Lower leg skin (tissue), 4 donors: ENCODE measurements at places on chromosomes 6 and 20. TPM values are rescaled to one million over a fixed set of nuclear protein-coding genes. Genes with fewer than 3 reads are reported as not detected.

Gene POM121L2
- not detected for total RNA-seq

Gene RTN4IP1
- 2.4 TPM for total RNA-seq

- no peak for DNase-seq
These were observed 51.0 kb upstream of the ZFP64 start for GRCh38 chr20:52242237-52243230.

- DNase-seq: no peak
These were observed 40.2 kb upstream of the DSE start for GRCh38 chr6:116330511-116330910.

- no peak for DNase-seq
These were observed 252.9 kb upstream of the KCNG1 start for GRCh38 chr20:51275826-51276225.

DNA sequence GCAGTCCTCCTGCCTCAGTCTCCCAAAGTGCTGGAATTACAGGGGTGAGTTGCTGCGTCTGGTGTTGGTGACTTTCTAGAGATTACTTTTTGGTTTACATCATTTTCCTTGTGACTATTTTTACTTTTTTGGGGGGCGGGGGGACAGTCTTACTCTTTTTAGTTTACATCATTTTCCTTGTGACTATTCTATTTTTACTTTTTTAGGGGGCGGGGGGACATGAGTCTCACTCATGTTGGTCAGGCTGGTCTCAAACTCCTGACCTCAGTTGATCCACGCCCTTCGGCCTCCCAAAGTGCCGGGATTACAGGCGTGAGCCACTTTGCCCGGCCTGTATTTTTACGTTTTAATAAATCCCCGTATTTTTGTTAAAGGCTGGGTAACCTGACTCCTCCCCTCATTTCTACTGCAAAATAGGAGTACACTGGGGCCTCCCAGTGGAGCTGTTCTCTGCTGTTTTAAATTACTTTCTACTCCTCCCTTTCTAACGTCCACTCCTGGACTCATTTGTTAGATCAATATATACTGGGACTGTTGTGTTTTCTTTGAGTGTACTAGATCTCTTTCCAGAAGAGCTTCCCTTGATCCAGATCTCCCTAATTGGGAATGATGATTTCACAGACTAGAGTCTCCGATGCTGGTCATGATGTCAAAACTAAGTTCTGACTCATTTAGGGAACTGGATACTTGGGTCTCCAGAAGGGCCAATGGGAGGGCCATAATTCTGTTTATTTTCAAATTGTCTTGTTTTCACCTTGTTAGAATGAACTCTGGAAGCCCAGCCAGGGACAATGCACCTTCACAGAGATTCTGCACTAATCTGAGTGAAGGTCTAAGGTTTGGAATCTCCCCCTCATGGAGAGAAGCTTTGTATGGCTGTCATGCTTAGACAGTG, 9.2 kb downstream of the HSPA1B start:
- no peak for DNase-seq

- DNase-seq: no peak
These were observed 29.1 kb upstream of the CSNK2A1 start for GRCh38 chr20:572727-573126.
